ENCODE measurements at places on chromosomes 7 and 10. TPM values are rescaled to one million over a fixed set of nuclear protein-coding genes. Genes with fewer than 3 reads are reported as not detected.

- DNase-seq: no peak
These were observed 49.1 kb upstream of the EEPD1 start for GRCh38 chr7:36103837-36104561.

Gene REPIN1
- 124 TPM for total RNA-seq

DNA sequence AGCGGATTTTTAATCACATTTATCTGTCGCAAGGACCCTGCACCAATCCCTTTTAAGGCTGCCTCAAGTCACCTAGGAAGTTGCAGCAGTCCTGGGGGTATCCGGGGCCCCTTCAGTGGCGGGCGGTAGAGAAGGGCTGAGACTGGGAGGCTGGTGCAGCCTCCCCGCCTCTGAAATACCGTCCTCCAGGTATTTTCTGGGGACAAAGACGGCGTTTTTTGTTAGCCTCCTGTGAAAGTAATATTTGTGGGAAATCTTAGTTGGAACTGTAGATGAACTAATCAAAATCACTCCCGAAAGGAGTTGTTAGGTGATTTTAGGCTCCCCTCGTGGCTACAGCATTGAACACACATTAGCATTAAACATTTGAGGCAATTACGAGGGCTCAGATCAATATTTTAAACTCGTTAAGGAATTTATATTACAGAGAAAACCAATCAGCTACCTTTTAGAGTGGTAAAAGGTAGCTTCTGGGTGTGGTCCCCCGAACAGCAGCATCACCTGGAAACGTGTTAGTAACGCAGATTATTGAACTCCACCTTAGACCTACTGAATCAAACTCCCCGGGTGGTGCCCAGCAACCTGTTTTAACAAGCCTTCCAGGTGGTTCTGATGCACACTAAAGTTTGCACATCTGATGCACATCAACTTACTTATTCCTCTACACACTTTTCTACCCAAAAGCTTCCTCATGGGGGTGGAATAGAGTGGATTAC is 530 bp upstream of the ANXA7 start:
- peak; percentile 83 for DNase-seq

DNA sequence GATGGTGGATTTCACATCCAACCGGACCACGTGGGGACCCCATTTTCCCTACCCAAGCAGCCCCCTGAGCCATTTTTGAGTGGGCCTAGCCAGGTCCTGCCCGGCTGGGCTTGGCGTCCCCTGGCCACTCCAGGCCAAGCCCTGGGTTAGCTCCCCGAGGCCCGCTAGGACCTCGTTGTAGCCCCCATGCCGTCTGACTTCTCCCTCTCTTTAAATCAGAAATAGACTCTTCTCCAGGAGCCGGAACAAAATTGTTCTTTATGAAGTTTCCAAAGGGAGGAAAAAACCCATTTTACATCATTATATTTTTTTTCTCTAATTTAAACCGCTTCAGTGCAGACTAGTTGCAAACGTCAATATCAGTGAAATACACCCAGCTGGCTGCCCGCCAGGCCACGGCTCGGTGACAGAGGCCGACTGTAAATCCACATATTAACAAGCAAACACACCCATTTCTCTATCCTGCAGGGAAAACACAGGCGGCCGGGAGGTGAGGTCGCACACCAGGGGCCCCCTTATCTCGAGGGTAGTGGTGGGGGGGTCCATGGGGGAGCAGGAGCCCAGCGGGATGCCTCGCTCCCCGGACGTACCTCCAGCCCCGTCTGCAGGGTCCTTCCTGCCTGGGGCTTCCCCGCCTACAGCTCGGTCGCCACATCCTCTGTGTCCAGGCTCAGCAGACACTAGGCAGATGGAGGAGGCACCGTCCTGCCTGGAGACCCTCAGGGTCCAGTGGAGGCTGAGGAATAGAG is 72.7 kb downstream of the ELFN1 start:
- DNase-seq: peak; percentile 67

Gene AKR1C3
- total RNA-seq: 24.0 TPM

Gene WNT8B
- 0.29 TPM for total RNA-seq

DNA sequence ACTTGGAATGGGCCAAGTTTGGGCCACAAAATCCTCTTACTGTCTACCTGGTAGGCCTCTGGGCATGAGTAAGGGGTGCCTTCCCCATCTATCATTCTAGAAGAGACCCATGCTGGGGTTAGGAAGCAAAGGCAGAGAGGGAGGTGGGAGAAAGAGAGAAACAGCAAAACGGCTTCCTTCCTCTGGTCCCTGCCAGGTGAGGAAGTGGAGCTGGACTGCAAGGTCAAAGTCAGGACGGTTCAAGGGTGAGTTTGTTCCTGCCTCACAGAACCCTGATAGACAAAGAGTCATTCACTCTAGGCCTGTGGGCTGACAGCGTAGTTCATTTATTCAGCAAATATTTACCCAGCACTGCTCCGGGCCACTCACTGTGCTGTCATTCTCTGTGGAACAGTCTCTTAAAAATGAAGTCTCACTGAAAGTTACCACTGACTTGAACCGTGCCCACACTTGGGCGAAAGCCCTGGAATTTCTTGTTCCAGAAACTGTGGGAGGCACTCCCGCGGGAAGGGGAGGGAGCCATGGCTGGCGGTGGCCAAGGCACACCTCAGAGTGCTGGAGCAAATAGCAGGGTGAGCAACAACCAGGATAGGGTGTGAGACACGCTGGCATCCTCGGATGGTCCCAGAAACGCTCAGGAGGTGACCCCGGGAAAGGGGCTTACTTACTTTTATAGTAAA is 26.2 kb upstream of the ECHDC3 start:
- peak; percentile 90 for DNase-seq

DNA sequence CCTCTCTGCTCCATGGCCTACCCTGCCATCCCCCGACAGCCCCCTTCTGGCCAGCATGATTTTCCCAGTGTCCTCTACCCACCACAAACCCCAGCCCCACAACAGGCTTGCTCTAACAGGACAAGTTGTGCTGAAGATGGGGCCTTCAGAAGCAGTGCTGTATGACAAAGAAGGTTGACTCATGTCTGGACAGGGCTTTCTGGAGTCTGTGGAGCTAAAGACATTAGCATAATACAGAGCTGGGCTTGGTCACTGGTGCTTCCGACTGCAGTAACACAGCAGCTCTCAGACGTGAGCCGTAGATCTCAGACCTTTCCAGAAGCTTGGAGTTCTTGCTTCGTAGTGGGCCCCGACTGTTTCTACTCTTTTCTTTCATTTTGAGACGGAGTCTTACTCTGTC is 100.5 kb downstream of the GTF2IRD1 start:
- DNase-seq: no peak

DNA sequence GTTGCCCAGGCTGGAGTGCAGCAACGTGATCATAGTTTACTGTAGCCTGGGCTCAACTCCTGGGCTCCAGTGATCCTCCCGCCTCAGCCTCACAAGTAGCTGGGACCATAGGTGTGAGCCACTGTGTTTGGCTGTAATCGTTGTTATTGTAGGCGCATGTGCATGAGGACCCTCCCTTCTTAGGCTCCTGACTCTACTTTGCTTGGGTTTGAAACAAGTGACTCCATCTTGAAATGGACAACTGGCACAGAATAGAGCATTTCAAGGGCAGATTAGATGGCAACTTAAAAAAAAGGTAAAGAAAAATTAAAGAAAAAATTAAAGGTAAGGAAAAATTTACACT is 15.4 kb upstream of the GIMAP8 start:
- DNase-seq: no peak

- DNase-seq: no peak
These were observed 72.7 kb downstream of the GPR85 start for GRCh38 chr7:113013761-113014449.

DNA sequence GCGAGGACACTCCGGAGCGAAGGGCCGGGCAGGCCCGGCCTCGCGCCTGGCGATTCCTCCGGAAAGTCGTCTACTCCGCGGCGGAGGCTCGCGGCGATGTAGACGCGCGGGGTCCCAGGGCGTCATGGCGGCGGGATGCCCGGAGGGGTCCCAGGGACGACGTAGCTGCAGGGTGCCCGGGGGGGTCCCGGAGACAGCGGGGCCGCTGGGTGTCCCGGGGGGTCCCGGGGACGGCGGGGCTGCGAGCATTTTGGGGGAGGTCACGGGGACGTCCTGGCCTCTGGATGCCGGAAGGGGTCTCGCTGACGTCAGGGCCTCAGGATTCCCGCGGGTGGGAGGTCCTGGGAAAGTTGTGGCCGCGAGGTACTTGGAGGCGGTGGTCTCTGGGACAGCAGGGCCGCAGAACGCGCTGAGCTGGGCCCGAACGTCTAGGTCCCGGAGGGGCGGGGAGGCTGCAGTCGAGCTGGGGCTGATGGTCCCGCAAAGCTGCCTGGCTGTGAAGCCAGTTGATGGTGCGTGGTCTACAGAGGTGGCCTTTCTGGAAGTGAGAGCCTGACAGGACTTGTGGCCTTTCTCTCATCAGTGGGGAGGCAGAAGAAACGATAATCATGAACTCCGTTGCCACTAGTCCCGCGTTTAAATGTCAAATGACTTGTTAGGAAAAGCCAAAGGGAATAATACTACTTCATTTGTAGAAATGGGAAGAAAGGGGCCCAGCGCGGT is 637 bp downstream of the HSPA14 start:
- DNase-seq: no peak

Gene EN2
- total RNA-seq: 2.3 TPM

Gene HECW1
- total RNA-seq: 3.0 TPM

DNA sequence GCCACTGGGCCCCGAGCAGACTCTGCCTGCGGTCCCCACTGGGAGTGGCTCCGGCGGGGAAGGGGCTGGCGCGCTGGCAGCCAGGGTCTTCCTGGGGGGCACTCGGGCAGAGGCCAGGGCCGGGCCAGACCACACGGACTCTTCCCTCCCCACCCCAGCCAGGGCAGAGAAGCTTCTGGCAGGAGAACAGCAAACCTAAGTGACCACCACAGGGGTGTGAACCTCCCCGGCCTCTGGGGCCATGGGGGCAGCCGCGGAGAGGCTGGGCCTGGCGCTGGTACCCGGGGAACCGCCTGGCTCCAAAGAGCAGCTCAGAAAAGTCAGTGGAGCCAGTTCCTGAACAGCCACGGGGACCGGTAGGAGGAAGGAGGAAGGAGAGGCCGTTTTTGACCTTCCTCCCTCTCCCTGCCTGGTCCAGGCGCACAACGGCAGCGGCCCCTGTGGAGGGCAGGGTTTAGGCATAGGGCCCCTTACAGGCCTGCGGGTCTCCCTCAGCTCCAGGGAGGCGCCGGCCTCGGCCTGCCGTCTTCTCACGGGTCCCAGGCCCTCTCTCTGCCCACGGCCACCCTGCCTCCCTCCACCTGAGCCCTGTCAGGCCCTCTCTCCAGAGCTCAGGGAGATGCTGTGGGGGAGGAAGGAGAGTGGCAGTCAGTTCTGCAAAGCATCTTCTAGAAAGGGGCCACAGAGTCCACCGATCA is 51.8 kb downstream of the TMEM209 start:
- DNase-seq: no peak

GRCh38 chr10:132420469-132420980 is 23.5 kb downstream of the PWWP2B start:
- DNase-seq: no peak

Gene ELAPOR2
- 14.7 TPM for total RNA-seq

GRCh38 chr7:80838643-80839042 is 80.2 kb downstream of the SEMA3C start:
- DNase-seq: no peak

DNA sequence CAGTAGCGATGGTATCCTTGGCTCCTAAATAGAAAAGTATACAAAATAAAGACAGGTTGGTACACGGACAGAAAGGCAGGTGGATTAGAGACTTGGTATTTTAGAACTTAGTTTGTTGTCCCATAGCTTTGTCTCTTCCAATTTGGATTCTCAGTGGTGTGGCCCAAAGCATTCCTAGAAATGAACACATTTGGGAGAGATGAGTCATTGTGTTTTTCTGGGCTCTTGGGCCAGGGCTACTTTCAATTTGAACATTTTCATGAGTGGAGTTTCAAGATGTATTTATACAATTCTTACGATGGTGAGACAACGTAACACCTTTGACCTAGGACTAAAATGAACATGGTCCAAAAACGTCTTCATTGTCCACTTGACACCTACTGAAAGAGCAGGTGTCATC is 225.1 kb upstream of the YAE1 start:
- DNase-seq: no peak

DNA sequence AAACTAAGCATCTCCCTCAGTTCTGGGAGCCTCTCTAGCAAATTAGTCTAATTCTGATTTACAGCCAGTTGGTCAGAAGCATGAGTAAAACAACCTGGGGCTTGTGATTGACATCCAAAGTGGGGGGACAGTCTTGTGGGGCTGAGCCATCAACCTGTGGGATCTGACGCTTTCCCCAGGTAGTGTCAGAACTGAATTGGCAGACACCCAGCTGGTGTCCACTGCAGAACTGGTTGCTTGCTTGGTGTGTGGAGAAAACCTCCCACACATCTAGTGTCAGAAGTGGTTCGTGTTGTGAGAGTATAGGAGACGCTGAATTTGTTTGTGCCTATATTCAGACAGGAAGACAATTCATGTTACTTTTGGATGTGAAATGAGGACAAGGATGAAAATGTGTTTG is 92.2 kb upstream of the PDCD4 start:
- no peak for DNase-seq

DNA sequence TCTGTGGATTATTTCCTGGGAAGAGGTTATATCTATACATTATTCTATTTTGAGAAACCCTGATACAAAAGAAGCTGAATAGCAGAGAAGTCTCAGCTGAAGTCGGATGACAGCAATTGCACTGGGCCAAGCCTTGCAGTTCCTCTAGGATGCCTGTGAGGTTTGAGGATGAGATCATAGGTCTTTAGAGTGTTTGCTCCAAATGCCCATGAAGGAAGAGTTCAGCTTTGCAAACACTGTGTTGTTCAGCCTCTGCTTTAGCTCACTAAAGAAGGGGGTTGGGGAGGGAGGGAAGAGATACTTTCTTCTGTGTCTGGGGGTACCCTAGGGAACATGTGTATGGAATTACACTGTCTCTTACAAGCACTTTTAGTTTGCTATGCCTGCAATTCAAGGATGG is 282.5 kb upstream of the NRP1 start:
- DNase-seq: no peak

DNA sequence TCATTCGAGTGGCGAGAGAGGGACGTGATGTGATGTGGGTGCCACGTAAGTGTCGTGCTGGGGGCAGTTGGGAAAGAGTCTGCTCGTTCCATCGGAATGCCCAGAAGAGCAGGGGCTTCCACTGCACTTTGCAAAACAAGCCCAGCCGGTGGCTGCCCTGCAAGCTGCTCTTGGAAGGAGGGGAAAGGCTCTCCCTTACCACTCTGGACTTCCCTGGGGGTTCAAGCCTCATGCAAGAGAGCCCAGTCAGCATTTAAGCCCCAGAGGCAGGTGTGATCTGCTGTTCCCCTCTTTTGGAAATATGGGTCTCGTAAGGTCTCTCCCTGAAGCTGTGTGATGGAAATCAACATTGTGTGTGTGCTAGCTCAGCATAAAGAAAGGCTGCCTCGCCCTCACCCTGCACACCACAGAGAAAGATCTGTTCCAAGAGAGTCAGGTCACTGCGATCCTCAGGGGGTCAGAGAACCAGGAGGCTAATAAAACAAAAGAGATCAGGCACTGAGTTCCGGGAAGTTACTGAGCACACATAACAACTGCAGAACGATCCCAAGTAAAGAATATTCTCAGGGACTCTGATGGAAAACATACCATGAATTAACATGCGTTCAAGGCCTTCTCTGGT is 212.5 kb downstream of the ADAM12 start:
- no peak for DNase-seq

- DNase-seq: no peak
These were observed 904 bp downstream of the R3HCC1L start for GRCh38 chr10:98135222-98135899.
